ENCODE measurements at places on chromosomes 11 and 22. TPM values are rescaled to one million over a fixed set of nuclear protein-coding genes. Genes with fewer than 3 reads are reported as not detected.

PANX3 gene
- total RNA-seq, result not detected

IFITM1 gene
- total RNA-seq, result 50.7 TPM

NRXN2 gene
- 0.72 TPM for total RNA-seq

CEP126 gene
- total RNA-seq, result 5.8 TPM

DNA sequence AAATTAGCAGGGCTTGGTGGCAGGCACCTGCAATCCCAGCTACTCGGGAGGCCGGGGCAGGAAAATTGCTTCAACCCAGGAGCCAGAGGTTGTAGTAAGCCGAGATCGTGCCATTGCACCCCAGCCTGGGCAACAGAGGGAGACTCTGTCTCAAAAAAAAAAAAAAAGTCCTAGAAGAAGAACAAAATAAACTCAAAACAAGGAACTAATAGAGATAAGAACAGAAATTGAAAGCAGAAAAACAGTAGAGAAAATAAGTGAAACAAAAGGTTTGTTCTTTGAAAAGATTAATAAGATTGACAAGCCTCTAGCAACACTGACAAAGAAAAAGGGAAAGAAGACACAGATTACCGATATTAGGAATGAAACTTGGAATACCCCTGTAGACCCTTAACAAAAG, 45.1 kb upstream of the CBX7 start:
- peak; percentile 24 for DNase-seq

DNA sequence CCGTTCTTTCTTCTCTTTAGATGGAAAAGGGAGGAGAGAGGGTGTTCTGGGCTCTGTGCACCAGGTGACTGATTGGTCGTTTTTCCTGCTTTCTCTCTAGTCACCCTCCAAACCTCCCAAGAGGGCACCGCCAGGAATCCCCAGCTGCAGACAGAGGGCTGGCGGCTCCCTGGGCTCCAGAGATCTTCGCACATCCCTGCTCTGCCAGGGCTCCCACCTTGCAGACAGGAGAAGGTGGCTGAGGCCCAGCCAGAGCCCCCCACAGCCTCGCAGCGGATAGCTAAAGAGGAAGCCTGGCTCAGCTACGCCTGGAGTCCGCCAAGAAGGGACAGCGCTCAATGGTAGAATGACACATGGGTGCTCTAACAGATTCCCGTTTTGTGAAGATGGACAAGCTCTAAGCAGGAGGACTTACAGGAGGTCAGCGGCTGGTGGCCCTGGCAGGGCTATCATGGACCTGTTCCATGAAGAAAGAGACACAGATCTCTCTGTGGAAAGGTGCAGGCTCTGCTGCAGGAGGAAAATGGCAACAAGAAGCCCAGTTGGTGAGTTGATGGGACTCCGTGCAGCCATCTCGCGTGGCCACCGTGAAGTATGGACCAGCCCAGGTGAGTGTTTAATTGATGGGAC, 976.9 kb downstream of the BRD1 start:
- no peak for DNase-seq

- no peak for DNase-seq
Measured at GRCh38 chr11:45414088-45414487, 127.9 kb upstream of the SYT13 start.

DNA sequence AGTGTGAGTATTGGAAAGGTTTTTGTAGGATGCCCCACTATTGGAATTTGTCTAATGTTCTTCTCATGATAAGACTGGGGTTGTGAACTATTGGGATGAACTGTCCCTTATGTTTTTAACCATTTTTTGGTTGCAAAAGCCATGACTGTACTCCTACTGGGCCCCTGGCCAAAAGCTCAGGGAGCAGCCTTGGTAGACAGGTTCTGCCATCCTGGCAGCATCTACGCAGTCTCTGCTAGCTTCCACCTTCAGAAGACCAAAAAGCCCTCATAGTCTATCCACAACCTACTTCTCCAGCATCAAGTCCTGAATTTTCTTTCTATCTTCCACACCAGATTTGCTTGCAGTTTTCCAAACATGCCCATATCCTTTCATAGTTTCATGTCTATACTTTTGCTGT, 211.8 kb downstream of the TENM4 start:
- DNase-seq, result no peak

GRCh38 chr11:95084509-95084908, 5.1 kb upstream of the ENDOD1 start:
- no peak for DNase-seq

DNA sequence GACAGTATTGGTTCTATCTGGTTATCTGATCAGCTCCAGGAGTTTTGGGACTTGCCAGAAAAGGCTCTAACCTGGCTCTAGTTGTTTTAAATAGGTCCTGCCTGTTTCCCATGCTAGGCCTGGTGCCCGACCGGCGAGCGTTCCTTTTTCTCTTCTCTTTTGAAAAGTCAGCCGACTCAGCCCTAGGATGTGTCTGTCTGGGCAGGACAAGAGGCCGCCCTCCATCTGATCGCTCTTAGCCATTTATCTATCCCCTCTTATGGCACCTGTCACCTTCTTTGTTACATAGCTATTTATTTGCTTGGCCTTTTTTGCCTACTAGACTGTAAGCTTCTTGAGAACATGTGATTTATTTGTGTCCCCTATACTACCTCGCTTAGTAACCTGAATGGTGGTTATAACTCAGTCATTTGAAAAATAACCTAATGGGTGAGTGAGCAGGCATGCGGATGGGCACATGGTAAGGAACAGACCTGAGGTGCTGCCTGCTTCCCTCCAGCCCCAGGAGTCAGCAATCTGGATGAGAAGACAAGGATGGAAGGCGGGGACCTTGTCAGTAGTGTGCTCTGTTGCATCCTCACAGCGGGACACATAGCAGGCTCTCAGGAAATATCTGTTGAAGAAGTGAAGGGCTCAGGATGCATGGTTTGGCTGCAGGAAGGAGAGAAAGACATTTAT, 108.4 kb downstream of the ZBTB16 start:
- DNase-seq, result no peak

DNA sequence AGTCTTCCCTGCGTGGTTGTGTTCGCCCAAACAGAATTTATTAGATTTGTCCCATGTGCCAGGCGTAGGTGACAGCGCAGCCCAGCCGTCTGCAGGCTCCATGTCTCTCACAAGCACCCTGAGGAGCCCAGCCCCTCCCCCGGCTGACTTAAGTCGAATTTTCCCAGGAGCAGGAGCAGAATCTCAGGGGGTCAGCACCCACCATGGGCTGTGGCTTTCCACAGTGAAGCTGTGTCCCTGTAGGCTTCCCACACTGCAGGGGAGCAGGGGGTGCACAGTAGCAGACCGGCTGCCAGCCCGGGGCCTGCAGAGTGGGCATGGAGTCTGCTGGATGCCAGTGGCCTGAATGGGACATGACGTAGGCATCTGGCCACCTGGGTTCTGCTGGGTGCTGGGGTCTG, 16.0 kb downstream of the PARVG start:
- DNase-seq, result no peak

DNA sequence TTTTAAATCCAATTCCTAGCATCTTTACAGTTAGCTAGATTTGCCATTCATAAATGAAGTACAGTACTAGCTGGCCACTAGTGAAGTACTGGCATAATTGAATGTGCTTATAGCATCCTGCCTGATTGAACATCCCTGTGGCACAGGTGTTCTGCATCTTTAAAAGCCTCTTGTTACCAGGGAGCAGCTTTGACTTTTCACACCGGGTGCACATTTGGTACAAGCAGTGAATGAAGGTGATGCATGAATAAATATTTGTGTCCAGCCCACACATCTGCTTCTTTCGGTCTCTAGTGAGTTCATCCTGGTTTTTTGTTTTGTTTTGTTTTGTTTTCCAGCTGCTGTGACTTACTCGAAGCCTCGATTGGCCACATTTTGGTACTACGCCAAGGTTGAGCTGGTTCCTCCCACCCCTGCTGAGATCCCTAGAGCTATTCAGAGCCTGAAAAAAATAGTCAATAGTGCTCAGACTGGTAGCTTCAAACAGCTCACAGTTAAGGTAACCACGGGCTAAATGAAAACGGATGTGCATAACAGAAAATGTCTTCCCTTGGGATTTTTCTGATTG, 5.3 kb downstream of the ATP5MG start:
- DNase-seq, result no peak
